Breast epithelium (tissue), 4 donors: ENCODE measurements at places on chromosomes 3 and 15. TPM values are rescaled to one million over a fixed set of nuclear protein-coding genes. Genes with fewer than 3 reads are reported as not detected.

DNA sequence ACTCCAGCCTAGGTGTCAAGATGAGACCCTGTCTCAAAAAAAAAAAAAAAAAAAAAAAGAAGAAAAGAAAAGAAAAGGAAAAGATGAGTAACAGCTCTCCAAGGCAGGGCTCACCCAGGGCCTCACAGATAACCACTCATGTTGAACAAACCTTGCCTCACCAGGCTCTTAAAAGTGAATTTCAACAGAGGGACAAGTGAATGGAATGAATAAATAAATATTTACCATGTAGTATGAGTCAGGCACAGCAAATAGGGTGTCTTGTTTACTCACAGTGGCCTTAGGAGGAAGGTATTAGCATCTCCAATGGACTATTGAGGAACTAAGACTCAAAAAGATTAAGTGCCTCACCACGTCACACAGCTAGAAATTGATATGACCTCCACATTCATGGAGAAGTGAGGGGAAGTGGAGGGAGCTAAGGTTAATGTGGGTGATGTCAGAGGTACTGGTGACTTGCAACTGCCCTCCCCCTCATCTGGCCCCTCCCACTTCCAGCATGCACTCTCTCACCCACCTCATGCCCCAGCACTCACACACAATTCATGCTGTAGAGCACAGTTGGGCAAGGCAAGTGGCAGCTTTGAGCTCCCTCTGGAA, 255.5 kb downstream of the UACA start:
- no peak for DNase-seq

The STAC gene
- 1.4 TPM for total RNA-seq

- no peak for DNase-seq
These were observed 26.9 kb upstream of the SAMMSON start for GRCh38 chr3:69972672-69973071.

DNA sequence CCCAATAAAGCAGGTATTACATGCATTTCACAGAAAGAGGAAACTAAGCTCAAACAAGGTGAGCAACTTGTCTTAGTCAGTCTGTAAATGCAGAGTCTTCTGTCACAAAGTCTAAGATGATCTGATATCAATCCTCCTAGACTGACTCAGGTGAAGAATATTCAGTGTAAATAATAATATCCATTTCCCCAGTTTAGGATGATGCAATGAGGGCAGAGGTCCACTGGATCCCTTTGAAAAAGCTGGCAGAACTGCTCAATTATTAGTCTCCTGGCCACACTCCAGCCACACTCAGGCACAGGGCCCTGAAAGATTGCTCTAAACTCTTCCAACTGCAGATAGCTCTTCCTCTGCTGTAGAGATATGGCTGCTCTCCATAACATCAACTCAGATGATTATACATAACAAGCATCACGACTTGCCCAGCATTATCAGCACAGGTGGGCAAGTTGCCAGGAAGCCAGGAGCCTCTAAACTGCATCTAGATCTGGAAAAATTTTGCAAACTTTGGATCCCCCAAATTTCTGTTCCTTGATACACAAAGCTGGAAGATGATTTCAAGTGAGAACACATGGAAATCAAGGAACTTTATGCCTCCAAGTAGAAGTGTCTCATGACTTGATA, 129.8 kb upstream of the CPNE4 start:
- no peak for DNase-seq

GRCh38 chr3:141272906-141273662, 41.5 kb downstream of the PXYLP1 start:
- DNase-seq = no peak

DNA sequence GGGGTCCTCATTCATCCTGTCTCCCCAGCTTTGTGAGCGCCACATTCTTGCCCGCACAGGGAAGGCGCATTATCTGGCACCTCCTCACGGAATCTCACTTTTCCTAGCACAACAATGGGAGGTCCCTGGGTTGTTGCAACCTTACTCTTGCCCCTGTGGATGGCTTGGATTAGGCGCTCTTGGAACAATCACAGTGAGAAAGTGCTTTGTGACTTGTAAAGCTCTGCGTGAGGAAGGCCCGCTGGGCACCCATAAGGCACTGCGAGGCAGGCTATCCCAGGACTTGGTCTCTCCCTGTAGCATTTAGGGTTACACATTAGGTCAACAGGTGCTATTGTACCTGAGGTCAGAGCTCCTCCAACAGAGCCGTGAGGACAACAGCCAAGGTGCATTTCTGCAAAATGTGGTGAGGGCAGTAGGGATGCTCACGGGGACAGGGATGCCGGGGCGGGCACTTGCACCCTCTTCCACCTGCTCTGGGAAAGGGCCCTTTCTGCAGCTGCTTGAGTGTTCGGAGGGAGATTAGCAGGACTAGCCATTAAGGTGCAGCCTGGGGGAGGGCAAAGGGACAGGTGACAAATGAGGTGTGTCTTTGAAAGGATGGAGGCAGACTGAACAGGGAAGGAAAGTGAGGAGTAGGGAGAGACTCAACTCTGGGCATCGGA, 13.9 kb upstream of the LRRC15 start:
- DNase-seq = no peak

DNA sequence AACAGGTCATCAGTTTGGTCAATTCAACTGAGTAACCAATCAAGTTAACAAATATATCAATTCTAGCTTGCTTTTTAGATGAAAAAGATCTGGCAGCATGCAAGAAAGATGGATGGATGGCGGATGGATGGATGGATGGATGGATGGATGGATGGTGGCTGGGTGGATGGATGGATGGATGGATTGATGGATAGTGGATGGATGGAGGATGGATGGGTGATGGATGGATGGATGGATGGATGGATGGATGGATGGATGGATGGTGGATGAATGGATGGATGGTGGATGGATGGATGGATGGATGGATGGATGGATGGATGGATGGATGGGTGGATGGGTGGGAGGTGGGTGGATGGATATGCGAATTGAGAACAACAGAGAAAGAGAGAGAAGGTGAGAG, 303.7 kb upstream of the IGF1R start:
- DNase-seq = no peak
